Endothelial cell (in vitro differentiated cells): ENCODE measurements at places on chromosomes 6 and 20.
A peak's percentile ranks its signal among the peaks of the same experiment; 100 is the strongest.

- DNase-seq, result no peak
Measured at GRCh38 chr6:43969158-43969981, 157.9 kb downstream of the MRPL14 start.

DNA sequence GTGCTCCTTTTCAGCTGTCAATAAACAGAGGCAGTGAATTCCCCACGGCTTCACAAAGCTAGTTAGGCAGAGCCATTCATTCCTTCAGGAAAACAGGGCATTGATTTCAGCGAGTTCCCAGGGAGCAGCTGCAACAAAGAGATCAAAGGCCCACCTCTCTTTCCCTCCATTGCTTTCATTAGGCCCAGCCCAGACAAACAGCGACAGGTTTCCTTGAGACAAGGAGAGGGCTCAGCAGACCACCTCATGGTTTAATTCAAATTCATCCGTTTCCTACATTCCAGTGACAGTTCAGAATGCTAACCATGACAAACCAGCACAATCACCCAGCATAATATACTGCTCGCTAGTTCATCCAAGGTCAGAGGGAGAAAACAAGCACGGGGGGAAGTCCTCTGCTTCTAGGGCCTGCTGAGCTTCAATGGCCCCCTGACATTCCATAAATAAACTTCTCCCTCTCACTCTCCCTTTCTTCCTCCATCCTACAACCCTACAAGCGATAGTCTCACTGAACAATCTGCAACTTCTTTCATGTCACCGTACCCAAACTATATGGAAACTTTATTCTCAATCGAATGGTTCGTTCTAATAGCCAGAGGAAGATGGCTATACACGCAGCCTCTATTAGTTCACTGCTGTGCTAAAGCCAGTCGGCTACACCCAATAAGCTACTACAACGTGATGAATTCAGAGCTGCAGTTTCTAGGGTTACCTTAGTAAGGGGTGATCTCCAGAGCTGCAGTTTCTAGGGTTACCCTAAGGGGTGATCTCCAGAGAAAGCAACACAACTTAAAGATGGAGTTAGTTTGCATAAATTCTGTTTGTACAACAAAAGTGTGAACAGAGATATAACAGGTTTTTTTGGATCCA lies 34.7 kb downstream of the PLAGL1 start:
- DNase-seq, result peak; percentile 33

DNA sequence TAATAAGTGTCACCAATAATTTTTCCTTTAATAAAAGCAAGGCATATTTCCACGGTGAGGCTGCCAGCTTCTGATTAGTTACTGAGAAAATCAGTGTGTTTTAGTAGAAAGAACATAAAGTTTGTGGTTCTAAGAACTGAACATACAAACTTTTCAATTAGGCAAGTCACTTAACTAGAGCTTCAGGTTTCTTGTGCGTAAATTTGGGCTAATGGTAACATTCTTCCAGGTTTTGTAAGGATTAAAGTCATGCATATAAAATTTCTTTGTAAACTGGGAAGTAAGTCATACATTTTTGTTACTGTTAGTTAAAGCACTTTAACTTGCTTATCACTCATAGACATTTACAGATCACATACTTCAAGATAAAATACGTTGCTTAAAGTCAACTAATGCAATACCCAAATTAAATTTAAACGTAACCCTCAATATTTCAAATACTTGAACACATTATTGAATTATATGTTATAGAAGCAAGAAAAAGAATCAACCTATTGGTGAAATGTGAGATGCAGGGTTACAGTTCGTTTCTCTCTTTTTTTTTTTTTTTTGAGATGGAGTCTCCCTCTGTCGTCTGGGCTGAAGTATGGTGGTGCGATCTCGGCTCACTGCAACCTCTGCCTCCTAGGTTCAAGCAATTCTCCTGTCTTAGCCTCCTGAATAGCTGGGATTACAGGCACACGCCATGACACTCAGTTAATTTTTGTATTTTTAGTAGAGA lies 327.3 kb upstream of the NOX3 start:
- no peak for DNase-seq

- DNase-seq, result peak; percentile 27
Measured at GRCh38 chr20:40688129-40689099, 622 bp downstream of the MAFB start.

DNA sequence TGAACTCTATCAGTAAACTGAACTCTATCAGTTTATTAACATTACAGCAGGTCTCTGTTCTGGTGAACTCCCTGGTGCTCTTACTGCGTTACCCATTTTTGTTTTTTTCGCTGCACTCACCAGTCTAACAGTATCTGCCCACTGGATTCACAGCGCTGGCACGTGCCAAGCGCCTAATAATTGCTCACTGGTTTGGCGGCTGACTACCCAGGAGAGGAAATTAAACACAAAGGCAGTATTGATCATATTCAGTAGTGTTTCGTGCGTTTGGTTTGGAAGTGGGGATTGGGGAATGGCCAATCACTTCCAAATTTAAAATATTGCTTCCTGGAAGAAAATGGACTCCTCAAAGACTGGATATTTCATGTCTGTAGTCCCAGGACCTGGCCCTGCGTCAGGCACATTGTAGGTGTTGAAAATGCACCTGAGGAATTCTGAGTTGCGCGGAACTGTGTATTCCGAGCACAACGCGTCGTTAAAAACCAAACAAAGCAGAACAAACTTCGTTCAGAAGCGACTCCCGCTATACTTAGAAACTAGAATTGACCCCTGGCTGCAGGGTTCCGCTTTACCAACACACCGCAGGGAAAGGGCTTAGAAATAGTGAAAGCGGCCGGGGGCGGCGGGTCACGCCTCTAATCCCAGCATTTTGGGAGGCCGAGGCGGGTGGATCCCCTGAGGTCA lies 1.1 kb upstream of the RPS12 start:
- peak; percentile 49 for DNase-seq

DNA sequence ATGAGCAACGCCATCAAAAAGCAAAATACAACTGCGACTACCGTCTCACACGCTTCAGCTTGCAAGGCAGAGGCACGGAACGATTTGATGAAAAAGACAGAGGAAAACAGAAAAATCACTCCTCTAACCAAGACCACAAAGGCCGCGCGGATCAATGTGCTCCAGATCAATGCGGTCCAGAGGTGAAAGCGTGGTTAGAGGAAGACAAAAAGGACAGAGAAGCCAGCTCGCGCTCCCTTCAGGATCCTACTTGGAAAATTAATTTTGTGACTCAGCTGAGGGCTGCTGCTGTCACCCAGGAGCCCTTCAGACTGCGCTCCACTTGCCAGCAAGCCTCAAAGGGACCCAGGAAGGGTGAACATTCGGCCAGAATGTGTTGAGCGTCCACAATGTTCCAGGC lies 140.2 kb upstream of the RPS6KA2 start:
- peak; percentile 2 for DNase-seq

GRCh38 chr20:354298-354977 lies 7.5 kb downstream of the NRSN2 start:
- peak; percentile 79 for DNase-seq

GRCh38 chr20:4793183-4793582 lies 71.5 kb downstream of the PRND start:
- no peak for DNase-seq
